ENCODE measurements at places on chromosomes 12 and 14.
A peak's percentile ranks its signal among the peaks of the same experiment; 100 is the strongest.

GRCh38 chr12:110658878-110659277, 30.0 kb downstream of the HVCN1 start:
- ATAC-seq: no peak
- H3K4me1 ChIP-seq: peaks cover 86% of the 10 kb centered on the region
- peak overlapping the region; percentile 95 for H3K27ac ChIP-seq
- H3K27me3 ChIP-seq: no peaks in the 10 kb centered on the region
- H3K36me3 ChIP-seq: peaks cover 91% of the 10 kb centered on the region
- peak overlapping the region; percentile 42 for H3K4me3 ChIP-seq

- peaks cover 12% of the 10 kb centered on the region for H3K4me1 ChIP-seq
- ATAC-seq: no peak
- peaks cover 24% of the 10 kb centered on the region for H3K27me3 ChIP-seq
- no peak overlapping the region for H3K4me3 ChIP-seq
Measured at GRCh38 chr12:131836193-131836592, 8.0 kb downstream of the MMP17 start.

- no peak for ATAC-seq
- no peak overlapping the region for H3K27ac ChIP-seq
- H3K4me1 ChIP-seq: no peaks in the 10 kb centered on the region
- no peaks in the 10 kb centered on the region for H3K36me3 ChIP-seq
Measured at GRCh38 chr12:107457362-107457935, 228.2 kb upstream of the PWP1 start.

DNA sequence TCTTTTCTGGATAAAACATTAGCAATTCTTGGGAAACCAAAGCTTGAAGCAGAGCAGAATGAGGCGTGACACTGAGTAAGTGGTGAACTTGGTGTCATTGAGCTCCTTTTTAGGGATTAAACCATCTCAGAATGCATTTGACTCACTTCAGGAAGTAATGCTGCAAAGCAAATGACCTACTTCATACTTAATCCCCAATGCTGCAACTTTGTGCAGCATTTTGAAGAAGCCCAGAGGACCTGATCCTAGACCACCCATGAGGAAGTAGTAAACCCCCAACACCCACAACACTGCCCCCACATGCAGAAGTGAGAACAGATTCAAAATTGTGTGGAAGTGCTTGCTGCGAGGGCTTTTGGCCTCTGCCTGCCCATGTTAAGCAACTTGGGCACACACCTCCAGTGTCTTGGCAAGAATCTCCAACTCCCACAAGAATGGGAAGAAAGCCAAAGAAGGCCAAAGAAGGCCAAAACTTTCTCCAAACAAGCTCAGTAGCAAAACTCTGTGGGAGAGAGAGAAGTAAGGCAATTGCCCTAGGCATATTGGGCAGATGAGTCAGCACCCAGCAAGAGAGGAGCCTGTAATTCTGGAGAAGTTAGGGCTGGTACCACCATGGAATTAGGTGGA, 69.2 kb upstream of the ETV6 start:
- H3K4me1 ChIP-seq: peaks cover 34% of the 10 kb centered on the region
- peak; percentile 88 for ATAC-seq
- no peak overlapping the region for H3K4me3 ChIP-seq
- peak overlapping the region; percentile 27 for H3K27ac ChIP-seq

DNA sequence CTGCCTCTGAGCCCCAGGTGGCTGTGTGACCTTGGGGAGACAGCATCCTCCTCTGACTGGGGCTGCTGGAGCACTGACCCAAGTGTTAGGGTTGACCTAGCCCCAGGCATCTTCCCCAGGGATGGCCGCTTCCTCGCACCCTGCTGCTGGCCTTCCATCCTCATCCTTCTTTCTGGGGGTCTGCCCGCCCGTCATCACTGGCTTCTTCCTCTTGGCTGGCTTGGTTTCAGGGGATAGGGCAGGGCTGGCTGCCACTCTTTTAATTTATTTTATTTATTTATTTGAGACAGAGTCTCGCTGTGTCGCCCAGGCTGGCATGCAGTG, 3.5 kb downstream of the TEDC1 start:
- no peak overlapping the region for H3K27ac ChIP-seq
- H3K36me3 ChIP-seq: peaks cover 11% of the 10 kb centered on the region
- no peak for ATAC-seq
- H3K4me3 ChIP-seq: no peak overlapping the region
- no peaks in the 10 kb centered on the region for H3K27me3 ChIP-seq

- H3K27ac ChIP-seq: no peak overlapping the region
- no peak overlapping the region for H3K4me3 ChIP-seq
- no peaks in the 10 kb centered on the region for H3K27me3 ChIP-seq
- H3K36me3 ChIP-seq: peaks cover 6% of the 10 kb centered on the region
Measured at GRCh38 chr12:14874882-14875281, 10.8 kb downstream of the MGP start.

- no peaks in the 10 kb centered on the region for H3K36me3 ChIP-seq
- no peak for ATAC-seq
- no peaks in the 10 kb centered on the region for H3K27me3 ChIP-seq
- H3K4me3 ChIP-seq: no peak overlapping the region
- H3K4me1 ChIP-seq: no peaks in the 10 kb centered on the region
Measured at GRCh38 chr14:41973178-41973577, 366.5 kb downstream of the LRFN5 start.

- no peak overlapping the region for H3K27ac ChIP-seq
- H3K4me3 ChIP-seq: no peak overlapping the region
- ATAC-seq: no peak
Measured at GRCh38 chr14:99195602-99196309, 76.2 kb downstream of the BCL11B start.
